ENCODE measurements at places on chromosomes 5 and 9.

DNA sequence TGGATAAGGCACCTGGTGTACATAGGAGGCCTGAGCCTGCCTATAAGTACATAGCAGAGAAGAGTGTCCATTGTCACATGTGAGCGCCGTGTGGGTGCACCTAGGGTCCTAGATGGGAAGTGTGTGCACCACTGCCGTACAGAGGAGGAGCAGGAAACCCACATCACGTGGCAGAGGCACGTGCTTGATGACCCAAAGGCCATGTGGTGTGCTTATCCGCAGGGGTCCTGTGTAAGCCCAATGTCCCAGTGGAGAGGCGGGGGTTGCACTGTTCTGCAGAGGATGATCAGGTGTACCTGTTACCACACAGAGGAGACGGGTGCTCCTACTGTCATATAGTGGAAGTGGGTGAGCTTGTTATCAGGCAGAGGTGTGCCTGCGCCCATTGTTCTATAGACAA lies 354.1 kb upstream of the IRX2 start:
- no peak for DNase-seq

DNA sequence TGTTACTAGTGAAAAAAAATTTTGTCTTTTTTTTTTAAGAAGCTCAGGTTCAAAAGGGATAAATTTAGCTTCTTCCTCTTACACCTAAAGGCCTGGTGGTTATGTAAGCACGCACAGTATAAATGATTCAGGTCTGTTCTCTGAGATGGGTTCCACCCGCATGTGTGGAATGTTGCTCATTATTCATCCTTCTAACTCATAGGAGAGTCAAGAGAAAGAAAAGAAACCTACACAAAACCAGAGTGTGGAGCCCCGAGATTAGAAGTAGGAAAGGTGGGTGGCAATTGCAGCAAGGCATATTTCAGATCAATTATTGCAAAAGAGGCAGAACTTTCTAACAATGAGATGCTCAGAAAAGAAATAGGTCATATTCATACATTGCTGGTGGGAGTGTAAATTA lies 13.5 kb downstream of the PLAC8L1 start:
- no peak for DNase-seq

DNA sequence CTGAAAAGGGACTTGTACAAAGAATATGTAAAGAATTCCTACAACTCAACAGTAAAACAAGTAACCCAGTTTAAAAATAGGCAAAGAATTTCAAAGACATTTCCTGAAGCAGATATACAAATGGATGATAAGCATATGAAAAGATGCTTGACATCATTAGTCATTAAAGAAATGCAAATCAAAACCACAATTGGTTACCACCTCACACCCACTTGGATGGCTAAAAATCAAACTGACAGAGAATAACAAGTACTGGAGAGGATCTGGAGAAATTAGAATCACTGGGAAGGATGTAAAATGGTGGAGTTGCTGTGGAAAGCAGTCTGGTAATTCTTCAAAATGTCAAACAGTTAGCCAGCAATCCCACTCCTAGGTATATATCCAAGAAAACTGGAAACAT lies 12.5 kb upstream of the FOXE1 start:
- no peak for DNase-seq

GRCh38 chr5:32279786-32280185 lies 33.0 kb downstream of the MTMR12 start:
- DNase-seq = no peak

GRCh38 chr5:112703866-112704820 lies 33.5 kb upstream of the APC start:
- no peak for DNase-seq

GRCh38 chr9:110440796-110441195 lies 103.1 kb upstream of the TXNDC8 start:
- no peak for DNase-seq

- DNase-seq = no peak
Observed at GRCh38 chr9:114805670-114806525, at the start of gene TNFSF15. Gene TNFSF15 (minus strand): TSS chr9:114806039. CDS start chr9:114806012, 27 bp downstream.

GRCh38 chr9:95250462-95251221 lies 66.9 kb downstream of the FANCC start:
- no peak for DNase-seq

DNA sequence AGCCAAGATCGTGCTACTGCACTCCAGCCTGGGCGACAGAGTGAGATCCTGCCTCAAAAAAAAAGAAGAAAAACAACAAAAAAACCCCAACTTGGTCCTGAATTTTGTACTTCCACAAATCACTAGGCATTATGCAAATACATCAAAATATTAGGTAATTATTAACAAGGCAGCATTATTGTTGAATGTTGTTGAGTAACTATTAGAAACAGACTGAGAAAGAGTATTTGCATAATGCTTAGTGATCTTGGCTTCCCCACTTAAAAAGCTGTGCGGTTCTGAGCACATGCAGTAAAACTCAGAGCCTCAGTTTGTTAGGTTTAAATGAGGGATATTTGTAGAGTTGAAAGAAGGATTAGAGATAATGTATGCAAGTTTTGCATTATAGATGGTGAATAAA lies 64.2 kb downstream of the SCAMP1 start:
- no peak for DNase-seq

GRCh38 chr5:78317515-78317914 lies 23.0 kb upstream of the AP3B1 start:
- DNase-seq = no peak

- DNase-seq = no peak
Observed at GRCh38 chr9:135724186-135724787, 22.3 kb downstream of the KCNT1 start.

DNA sequence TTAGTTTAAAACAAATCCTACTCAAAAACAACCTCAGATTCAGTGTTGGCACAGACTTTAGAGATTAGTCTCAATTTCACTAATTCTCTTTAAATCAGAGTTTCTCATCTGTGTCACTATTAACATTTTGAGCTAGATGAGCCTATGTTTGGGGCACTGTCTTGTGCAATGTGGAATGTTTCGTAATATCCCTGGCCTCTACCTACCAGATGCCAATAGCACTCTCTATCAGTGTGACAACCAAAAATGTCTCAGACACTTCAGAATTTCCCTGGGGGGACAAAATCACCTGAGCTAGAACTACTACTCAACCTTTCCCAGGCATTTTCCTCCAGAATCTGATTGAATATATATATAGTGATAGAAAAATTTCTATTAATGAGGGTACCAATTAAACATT lies 465.2 kb upstream of the RGMB start:
- no peak for DNase-seq

DNA sequence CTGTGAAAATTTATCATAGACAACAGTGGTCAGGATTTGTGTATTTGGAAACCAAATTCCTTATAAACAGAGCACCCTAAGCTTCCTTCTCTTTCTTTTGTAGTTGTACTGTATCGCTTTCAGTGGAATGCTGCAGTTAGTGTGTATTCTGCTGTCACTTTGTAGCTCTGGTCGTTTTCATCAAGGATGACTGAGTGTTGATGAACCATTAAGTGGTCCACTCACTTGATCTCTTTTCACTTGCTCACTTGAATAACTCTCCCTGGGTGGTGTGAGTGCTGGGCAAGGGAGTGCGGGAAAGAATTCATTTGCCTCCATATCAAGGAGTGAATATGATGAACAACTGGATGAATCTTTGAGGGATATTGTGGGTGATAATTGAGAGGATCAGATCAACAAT lies 1225.7 kb upstream of the WWC1 start:
- no peak for DNase-seq

- DNase-seq = no peak
Observed at GRCh38 chr5:61817472-61818326, 485.6 kb downstream of the ZSWIM6 start.

- DNase-seq = no peak
Observed at GRCh38 chr5:78761840-78762239, 113.3 kb upstream of the LHFPL2 start.

DNA sequence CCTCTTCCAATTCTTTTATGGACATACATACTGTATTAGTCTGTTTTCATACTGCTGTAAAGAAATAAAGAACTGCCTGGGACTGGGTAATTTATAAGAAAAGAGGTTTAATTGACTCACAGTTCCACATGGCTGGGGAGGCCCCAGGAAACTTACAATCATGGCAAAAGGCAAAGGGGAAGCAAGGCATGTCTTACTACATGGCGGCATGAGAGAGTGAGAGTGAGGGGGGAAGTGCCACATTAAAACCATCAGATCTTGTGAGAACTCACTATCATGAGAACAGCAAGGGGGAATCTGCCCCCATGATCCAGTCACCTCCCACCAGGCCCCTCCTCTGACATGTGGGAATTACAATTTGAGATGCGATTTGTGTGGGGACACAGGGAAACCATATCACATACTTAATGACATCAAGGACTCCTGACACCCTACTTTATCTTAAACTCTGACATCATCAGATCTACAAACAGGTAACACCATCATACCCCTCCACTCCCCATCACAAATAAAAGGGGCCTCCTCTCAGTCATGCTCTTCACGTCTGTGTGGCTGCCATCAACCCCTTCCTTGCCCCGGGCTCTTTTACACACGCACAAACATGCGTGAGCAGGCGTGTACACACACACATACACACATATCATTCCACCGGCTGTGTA lies 9.7 kb downstream of the ANKRD33B start:
- no peak for DNase-seq

DNA sequence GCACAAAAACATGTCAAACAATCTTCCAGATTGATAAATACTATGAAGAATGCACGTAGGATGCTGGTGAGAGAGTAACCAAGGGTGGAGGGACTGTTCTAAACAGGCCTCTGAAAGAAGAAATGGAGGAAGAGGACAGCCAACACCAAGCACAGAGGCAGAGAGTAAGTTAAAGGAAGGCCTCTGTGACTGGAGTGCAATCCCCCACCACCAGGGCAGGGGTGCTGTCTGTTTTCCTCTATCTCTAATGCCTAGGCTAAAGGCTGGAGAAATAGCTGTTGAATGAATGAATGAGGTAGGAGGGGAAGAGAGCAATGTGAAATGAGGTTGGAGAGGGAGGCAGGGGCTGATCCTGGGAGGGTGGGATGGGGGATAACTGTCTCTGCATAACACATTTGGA lies 88.9 kb downstream of the ANKRD55 start:
- DNase-seq = no peak

DNA sequence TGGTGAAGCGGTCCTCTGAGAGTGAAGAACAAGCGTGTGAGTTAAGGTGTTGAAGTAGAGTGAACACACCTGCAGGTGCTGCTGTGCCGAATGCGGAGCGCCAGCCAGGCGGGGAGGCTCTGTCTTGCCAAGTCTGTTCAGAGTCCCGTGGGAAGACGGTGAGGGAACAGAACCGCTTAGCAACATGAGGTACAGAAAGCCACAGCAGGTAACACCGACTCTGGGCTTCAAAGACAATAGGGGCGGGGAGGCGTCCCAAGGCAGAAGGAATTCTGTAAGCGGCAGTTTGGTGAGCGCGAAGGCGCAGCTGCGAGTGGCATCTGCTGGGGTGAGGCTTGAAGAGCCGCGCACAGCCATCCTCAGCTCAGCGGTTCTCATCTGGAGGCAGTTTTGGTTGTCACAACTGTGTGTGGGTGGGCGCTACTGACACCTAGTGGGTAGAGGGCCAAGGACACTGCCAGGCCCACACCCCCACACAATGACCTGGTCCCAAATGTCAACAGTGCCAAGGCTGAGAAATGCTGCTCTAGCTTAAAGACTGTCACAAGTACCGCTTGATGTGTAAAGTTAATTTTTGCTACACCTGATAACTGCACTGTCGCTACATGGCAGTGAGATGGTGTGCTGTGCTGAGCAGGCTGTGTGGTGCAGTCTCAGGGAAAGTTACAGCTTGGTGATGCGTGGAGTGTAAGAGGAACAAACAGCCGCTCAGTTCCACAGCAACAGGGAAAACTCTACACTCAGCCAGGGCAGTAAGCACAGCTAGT lies 67.4 kb upstream of the TBC1D9B start:
- DNase-seq = no peak

DNA sequence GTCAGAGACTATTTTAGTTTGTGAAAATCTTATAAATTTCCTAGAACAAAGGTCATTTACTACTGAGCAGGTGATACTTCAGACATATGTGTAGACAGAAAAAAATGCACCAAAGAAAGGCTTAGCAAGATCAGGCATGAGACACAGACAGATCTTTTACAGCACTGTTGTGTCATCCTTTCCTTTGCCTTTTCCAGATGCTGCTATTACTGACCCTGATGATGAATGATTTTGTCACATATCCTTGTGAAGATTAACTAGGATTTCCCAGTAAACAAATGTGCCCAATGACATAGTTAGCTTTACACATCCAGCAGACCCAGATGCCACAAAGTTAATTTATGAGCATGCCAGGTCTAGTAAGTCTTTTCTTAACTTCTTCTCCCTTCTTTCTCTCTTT lies 68.2 kb downstream of the DMRTA1 start:
- no peak for DNase-seq

DNA sequence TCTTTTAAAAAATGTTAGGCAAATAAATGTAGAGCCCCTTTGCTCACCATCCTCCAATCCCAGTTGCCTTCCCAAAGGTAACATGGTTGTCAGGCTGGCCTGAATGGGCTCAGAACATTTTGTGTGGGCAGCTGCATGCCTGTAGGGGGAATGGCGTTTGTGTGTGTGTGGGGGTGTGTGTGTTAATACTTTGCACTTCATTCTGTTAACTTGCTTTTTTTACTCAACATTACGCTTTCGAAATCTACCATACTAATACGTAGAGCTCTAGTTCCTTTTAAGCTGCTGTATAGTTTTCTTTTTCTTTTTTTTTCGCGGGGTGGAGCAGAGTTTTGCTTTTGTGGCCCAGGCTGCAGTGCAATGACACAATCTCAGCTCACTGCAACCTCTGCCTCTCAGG lies 14.0 kb downstream of the MYOZ3 start:
- no peak for DNase-seq

DNA sequence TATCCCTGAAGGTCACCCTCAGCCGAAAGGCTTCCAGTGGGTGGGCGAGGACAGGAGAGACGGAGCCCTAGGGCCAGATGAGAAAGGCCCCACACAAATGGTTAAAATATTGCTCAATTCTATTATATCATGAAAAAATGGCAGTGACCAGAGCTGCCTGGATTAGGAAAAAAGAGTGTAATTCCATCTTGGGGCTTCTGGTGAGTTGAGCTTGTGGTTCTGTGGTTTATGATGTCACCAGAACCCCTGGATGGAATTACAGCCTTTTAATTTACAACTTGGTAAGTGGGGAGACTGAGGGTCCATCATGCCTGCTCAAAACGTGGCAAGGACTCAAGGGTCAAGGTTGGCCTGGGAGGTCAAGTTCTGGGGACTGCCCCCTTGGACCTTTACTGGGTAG lies 55.5 kb upstream of the STC2 start:
- no peak for DNase-seq

- no peak for DNase-seq
Observed at GRCh38 chr5:126023994-126024441, 399.2 kb upstream of the GRAMD2B start.

DNA sequence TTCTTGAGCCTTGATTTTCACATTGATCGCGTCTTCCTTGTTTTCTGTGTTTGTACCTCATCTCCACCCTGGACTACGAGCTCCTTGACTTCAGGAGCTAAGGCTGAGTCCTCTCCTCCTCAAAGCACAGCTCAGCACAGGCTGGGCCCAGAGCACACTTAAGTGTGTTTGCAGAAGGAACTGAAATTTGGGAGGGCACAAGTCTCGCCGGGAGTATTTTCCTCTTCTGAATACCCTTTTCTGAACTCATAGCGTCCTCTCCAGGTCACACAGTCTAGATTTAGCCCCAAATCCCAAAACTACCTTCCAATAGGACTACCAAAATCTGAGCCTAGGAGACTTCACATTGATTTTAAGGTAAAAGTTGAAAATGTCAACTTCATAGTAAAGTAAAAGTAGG lies 41.6 kb downstream of the TSTD2 start:
- DNase-seq = no peak

Measured in activated CD4-positive, CD25-positive, alpha-beta regulatory T cell treated with anti-CD3 and anti-CD28 coated beads, Interleukin-2, amount 50 U/mL, for 16 hours (primary cell).